ENCODE measurements at places on chromosomes 16 and 17. TPM values are rescaled to one million over a fixed set of nuclear protein-coding genes. Genes with fewer than 3 reads are reported as not detected.

GRCh38 chr17:21296097-21297025 is 11.8 kb downstream of the MAP2K3 start:
- no peak overlapping the region for H3K4me3 ChIP-seq
- H3K36me3 ChIP-seq = peaks cover 70% of the 10 kb centered on the region
- peaks cover 18% of the 10 kb centered on the region for H3K4me1 ChIP-seq
- H3K27me3 ChIP-seq = no peaks in the 10 kb centered on the region
- H3K27ac ChIP-seq = no peak overlapping the region

DNA sequence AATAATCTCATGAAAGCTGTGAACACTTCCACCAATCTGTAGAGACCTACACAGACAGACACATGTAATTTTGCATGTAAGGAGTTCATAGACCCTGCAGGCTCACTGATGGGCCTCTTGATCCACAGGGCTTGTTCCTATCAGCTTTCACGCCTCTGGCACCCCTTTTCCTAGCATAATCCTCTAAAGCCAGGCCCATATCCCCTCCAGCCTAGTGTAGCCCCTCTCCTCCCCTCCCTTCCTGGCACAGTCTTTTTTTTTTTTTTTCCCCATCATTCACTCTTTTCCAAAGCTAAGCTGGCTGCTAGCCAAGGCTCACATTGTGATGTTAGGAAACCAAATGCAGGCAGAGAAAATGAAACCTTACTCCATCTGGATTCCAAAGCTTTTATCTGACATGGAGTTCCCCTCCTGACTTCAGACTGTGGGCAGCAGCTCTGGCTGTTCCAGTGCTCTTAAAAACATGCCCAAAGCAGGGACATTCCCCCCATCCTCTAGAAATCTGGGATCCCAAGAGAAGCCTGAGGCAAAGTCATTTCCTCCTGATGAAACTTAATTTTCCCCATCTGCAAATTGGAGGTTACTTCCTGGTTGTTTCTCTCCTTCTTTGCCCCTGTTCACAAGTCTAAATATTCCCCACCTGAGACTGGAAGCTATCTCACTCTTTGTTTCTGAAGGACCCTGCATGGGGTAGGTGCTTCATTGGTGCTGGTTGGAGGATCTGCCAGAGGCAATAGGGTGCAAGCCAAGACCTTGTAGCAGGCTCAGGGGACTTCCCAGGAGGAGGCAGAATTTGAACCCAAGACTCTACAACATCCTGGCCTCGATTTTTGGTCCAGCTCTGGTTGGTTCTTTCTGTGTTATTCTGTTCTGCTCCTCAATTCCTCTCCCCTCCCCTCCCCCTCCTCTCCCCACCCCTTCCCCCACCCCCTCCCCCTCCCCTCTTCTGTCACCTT is 9.9 kb upstream of the CCL5 start:
- H3K4me1 ChIP-seq = peaks cover 5% of the 10 kb centered on the region
- no peak overlapping the region for H3K27ac ChIP-seq
- no peak overlapping the region for H3K4me3 ChIP-seq
- H3K27me3 ChIP-seq = no peaks in the 10 kb centered on the region
- H3K36me3 ChIP-seq = no peaks in the 10 kb centered on the region

DNA sequence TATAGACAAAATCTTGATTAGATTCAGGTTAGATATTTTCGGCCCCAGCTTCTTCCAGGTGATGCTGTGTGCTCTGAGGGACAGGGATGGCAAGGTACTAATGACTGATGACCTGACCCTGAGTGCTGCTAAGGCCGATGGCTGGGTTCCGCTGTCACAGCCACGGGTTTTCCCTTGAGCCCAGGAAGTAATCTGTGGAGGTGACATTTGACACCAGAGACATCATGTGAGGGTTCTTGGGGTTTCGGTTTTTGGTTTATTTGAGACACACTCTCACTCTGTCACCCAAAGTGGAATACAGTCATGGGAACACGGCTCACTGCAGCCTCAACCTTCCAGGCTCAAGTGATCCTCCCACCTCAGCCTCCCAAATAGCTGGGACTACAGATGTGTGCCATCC is 9.8 kb downstream of the OTOP3 start:
- peaks cover 24% of the 10 kb centered on the region for H3K27me3 ChIP-seq
- H3K27ac ChIP-seq = no peak overlapping the region
- H3K36me3 ChIP-seq = peaks cover 9% of the 10 kb centered on the region
- DNase-seq = no peak
- no peaks in the 10 kb centered on the region for H3K4me1 ChIP-seq

GRCh38 chr17:27586203-27586721 is 44.7 kb upstream of the LGALS9 start:
- DNase-seq = no peak
- H3K27me3 ChIP-seq = no peaks in the 10 kb centered on the region
- peaks cover 55% of the 10 kb centered on the region for H3K36me3 ChIP-seq
- H3K4me3 ChIP-seq = no peak overlapping the region

DNA sequence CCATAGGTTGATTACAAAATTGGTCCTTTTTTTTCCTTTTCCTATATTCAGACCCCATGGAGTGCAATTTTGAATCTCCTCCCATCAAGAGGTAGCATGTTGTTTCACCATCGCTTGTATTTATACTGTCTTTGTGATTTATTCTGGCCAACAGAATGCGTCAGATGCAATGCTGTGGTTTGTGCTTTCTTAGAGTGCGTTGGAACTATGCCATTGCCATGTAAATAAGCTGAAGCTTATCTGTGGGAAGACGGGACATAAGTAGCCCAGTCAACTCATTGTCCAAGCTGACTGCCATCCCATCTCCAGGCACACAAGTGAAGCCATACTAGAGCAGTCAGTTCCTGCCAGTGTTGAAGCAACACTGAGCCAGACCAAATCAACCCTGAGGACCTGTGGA is 1339.3 kb upstream of the GOT2 start:
- no peak overlapping the region for H3K27ac ChIP-seq
- no peaks in the 10 kb centered on the region for H3K36me3 ChIP-seq
- no peaks in the 10 kb centered on the region for H3K27me3 ChIP-seq
- no peaks in the 10 kb centered on the region for H3K4me1 ChIP-seq

GRCh38 chr17:5516060-5516792 is 29.9 kb downstream of the MIS12 start:
- no peaks in the 10 kb centered on the region for H3K36me3 ChIP-seq
- peaks cover 3% of the 10 kb centered on the region for H3K4me1 ChIP-seq
- H3K27ac ChIP-seq = no peak overlapping the region
- H3K4me3 ChIP-seq = no peak overlapping the region
- no peak for DNase-seq
- H3K27me3 ChIP-seq = no peaks in the 10 kb centered on the region

GRCh38 chr17:41985919-41986318 is 19.3 kb downstream of the CNP start:
- peaks cover 62% of the 10 kb centered on the region for H3K36me3 ChIP-seq
- no peaks in the 10 kb centered on the region for H3K27me3 ChIP-seq
- no peaks in the 10 kb centered on the region for H3K4me1 ChIP-seq
- no peak for DNase-seq
- no peak overlapping the region for H3K27ac ChIP-seq

GRCh38 chr17:37191219-37191618 is 184.6 kb upstream of the C17orf78 start:
- H3K4me1 ChIP-seq = no peaks in the 10 kb centered on the region
- H3K27ac ChIP-seq = no peak overlapping the region
- no peak overlapping the region for H3K4me3 ChIP-seq
- H3K27me3 ChIP-seq = no peaks in the 10 kb centered on the region
- DNase-seq = no peak

DNA sequence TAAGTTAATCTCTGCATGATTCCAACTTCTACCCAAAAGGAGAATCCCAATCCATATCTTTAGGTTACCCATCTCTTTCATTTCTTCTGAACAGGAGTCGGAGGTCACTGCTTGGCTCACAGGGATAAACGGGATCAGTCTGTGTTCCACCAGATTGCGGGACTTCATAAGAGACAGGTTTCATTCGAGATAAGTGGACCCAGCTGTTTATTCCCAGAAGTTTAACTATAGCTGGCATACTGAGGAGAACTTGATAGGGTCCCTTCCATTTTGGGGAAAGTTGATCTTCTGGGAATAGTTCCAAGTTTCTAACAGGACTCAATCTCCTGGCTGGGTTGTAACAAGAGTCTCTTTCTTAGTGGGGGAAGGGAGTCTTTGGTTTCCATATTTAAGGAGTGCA is 45.4 kb upstream of the ARL4D start:
- no peak for DNase-seq
- no peak overlapping the region for H3K27ac ChIP-seq
- no peak overlapping the region for H3K4me3 ChIP-seq
- H3K36me3 ChIP-seq = no peaks in the 10 kb centered on the region
- H3K27me3 ChIP-seq = no peaks in the 10 kb centered on the region
- H3K4me1 ChIP-seq = no peaks in the 10 kb centered on the region

DNA sequence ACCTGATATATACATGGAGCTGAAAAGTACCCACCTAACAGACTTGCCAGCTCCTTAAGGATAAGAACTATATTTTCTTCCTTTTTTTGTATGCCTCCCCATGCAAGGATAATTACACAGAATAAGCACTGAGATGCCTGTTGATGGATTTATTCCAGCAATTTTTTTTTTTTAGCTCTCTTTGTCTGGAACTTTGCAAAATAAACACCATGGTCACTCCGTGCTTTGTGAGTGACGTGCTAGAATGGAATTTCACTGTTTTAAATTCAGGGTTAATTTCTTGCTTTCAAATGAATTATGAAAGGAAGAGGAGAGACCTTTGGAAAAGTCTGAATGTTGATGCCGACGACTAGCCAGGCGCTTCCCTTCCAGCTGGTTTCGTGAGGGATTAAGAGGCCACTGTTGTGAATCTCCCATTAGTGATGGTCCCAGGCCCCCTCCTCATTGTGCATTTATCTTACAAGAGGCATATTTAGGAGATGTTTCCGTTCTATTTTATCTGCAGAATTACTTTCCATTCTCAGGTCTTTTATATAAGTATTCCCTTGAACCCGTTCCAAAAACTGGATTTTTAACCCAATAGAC is 529.1 kb downstream of the WWOX start:
- no peak for DNase-seq
- no peaks in the 10 kb centered on the region for H3K36me3 ChIP-seq

- no peak overlapping the region for H3K27ac ChIP-seq
- H3K4me1 ChIP-seq = peaks cover 7% of the 10 kb centered on the region
- no peaks in the 10 kb centered on the region for H3K36me3 ChIP-seq
These were observed 75.5 kb upstream of the CLEC3A start for GRCh38 chr16:77946823-77947222.

DNA sequence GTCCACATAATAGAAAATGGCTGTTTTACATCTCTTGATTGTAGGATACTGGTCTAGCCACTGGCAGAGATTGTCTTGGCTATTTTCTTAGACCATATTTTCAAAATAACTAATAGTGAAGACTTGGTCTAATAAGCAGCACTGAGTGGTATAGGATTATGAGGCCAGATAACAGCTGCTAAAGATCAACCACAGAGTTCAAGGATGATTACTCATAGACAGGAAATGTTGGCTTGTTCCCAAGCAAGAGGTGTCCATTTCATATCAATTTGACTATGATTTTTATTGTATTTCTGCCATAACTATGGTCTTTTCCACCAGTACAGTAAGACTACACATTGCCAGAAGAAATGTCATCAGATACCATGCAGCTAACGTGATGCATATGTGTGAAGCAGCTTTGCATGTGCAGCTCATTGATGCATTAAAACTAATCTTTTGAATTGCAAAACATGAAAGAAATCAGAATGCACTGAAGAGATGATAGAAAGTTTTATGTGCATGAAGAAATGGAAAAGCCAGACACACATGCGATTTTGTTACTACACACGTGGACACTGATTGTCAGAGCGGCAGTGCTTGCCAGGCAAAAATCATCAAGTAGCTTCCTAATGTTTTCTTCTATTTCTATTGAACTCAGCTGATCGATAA is 693.3 kb downstream of the CDH11 start:
- H3K4me3 ChIP-seq = no peak overlapping the region
- H3K36me3 ChIP-seq = no peaks in the 10 kb centered on the region
- H3K4me1 ChIP-seq = no peaks in the 10 kb centered on the region
- H3K27ac ChIP-seq = no peak overlapping the region
- DNase-seq = no peak

DNA sequence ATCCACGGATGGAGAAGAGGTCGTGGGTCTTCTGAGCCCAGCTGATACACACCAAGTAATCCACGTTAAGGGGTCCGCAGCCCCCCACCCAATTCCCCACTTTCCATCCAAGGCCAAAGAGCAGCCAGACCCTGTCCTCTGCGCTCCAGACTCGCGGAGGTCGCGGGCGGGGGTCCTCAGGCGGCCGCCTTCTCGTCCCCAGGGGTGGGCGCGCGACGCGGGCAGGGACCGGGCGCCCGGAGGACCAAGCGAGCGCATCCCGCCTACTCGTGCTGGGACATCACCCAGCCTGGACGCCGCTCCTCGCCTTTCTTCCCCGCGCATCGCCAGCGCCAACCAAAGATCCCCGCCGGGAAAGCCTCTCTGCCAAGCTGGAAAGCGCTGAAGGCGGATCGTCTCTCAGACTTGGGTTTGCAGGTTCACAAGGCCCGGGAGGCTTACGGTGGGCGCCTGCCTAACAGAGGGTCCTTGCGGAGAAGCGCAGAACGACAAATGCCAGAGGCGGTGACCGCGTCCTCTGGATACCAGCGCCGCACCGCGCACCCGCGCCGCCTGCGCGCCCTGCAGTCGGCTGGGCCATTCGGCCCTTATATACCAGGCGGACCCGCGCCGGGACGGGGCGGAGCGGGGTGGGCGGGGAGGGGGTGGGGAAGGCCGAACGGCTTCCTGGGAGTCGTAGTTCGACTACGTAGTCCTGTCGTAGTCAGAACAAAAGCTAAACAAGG is 471.6 kb downstream of the SOX9 start:
- peak overlapping the region; percentile 88 for H3K4me3 ChIP-seq
- DNase-seq = peak; percentile 83
- H3K36me3 ChIP-seq = no peaks in the 10 kb centered on the region
- H3K27ac ChIP-seq = peak overlapping the region; percentile 82
- H3K27me3 ChIP-seq = peaks cover 2% of the 10 kb centered on the region

DNA sequence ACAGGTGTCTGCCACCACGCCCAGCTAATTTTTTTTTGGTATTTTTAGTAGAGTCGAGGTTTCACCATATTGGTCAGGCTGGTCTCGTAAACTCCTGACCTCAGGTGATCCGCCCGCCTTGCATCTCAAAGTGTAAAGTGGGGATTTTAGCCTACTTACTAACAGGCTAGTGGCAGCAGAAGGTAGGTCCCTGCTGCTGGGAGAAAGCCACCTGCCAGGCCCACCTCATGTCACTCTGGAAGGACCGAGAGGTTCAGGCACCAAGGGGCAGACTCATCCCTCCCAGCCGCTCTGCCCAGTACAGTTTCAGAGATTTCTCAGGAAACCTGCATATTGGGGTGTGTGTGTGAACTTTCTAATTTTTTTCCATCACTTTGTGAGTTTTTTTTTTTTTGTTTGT is 2.1 kb upstream of the RCVRN start:
- H3K4me3 ChIP-seq = no peak overlapping the region
- DNase-seq = no peak
- H3K4me1 ChIP-seq = peaks cover 10% of the 10 kb centered on the region
- H3K27me3 ChIP-seq = no peaks in the 10 kb centered on the region
- H3K36me3 ChIP-seq = peaks cover 5% of the 10 kb centered on the region

GRCh38 chr17:12041312-12041711 is 20.6 kb downstream of the MAP2K4 start:
- no peak overlapping the region for H3K4me3 ChIP-seq
- H3K4me1 ChIP-seq = no peaks in the 10 kb centered on the region
- H3K36me3 ChIP-seq = no peaks in the 10 kb centered on the region
- H3K27me3 ChIP-seq = no peaks in the 10 kb centered on the region

GRCh38 chr17:40675905-40676304 is 10.9 kb upstream of the KRT222 start:
- no peak for DNase-seq
- no peak overlapping the region for H3K27ac ChIP-seq
- H3K27me3 ChIP-seq = peaks cover 2% of the 10 kb centered on the region
- no peaks in the 10 kb centered on the region for H3K36me3 ChIP-seq

The ELOB gene
- total RNA-seq = 660 TPM

The ZG16B gene
- 0.59 TPM for total RNA-seq

The PRPF8 gene
- 138 TPM for total RNA-seq

The ANKS3 gene
- total RNA-seq = 29.0 TPM

The CCL7 gene
- total RNA-seq = not detected

The KLHL36 gene
- total RNA-seq = 31.8 TPM

The OR1F1 gene
- total RNA-seq = 0.20 TPM

The CA4 gene
- 6.2 TPM for total RNA-seq

The SCARF1 gene
- 10.7 TPM for total RNA-seq

The CD300H gene
- total RNA-seq = 0.89 TPM
